ENCODE measurements at places on chromosomes 6 and 20.

- peaks cover 4% of the 10 kb centered on the region for H3K4me1 ChIP-seq
- H3K27ac ChIP-seq: no peak overlapping the region
- H3K36me3 ChIP-seq: peaks cover 2% of the 10 kb centered on the region
- peaks cover 51% of the 10 kb centered on the region for H3K27me3 ChIP-seq
These were observed 4.4 kb downstream of the CNKSR3 start for GRCh38 chr6:154506108-154506507.

DNA sequence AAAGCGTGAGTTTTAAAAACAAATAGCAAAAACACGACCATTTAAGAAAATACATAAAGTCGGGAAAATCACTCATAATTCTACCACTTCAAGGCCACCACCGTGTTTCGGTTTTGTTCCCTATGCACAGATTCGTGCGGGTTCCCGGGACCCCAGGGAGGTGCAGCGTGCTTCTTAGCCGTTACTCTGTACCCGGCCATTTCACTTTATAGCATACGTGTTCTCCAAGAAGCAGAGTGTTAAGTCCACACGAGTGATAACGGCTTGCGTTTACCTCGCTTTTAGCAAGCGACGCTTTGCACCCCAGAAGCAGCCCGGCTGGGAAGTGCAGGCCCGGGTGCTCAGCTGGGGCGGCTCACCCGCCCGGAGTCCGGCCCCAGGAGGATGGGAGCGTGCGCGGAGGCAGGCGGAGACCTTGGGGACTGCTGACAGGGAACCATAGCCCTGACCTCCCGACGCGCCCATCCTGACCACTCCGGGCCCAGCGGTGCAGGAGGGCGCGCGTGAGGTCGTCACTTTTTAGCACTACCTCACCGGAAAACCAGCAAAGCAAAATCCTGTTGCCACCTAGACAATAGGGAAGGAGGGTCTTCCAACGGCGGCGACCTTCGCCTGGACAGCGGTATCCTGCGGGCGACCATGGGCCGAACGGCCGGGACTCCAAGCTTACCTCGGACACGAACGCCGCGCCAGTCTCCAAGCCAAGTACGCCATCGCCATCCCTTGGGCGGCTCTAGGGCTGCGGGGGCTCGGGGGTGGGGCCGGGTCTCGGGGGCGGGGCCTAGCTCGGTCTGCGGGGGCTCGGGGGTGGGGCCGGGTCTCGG is at the start of gene ECI2:
Gene ECI2, minus strand, starts transcription at position 735 of the 824 bp plus-strand sequence. Its CDS starts 15 bp downstream, at position 720.
- H3K27me3 ChIP-seq: no peaks in the 10 kb centered on the region
- peak; percentile 38 for DNase-seq

GRCh38 chr6:37192666-37193065 is 22.7 kb downstream of the PIM1 start:
- H3K27ac ChIP-seq: no peak overlapping the region
- H3K4me3 ChIP-seq: no peak overlapping the region
- H3K4me1 ChIP-seq: peaks cover 9% of the 10 kb centered on the region
- no peaks in the 10 kb centered on the region for H3K27me3 ChIP-seq
- H3K36me3 ChIP-seq: no peaks in the 10 kb centered on the region
- DNase-seq: no peak

DNA sequence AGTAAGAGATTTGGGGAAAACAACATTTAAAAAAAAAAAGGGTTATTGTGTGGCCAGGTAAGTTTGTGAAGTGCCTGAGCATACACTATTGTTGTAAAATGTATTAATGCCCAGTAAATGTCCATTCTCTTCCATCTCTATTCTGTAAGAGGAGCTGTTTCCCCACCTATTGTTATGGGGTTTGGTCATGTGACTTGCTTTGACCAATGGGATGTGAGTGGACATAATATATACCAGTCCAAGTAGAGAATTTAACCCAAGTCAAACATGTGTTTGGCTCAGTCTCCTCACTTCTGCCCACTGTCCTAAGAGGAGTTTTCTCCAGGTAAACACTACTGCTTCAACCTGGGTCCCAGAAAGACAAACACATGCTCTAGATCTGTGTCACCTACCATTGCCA is 377.1 kb downstream of the FOXA2 start:
- DNase-seq: no peak
- no peak overlapping the region for H3K27ac ChIP-seq
- H3K36me3 ChIP-seq: no peaks in the 10 kb centered on the region
- no peaks in the 10 kb centered on the region for H3K27me3 ChIP-seq

GRCh38 chr6:128655978-128656498 is 135.6 kb upstream of the PTPRK start:
- DNase-seq: no peak
- H3K27ac ChIP-seq: no peak overlapping the region
- peaks cover 6% of the 10 kb centered on the region for H3K27me3 ChIP-seq

- no peak overlapping the region for H3K27ac ChIP-seq
- H3K4me3 ChIP-seq: no peak overlapping the region
- no peak for DNase-seq
- H3K36me3 ChIP-seq: no peaks in the 10 kb centered on the region
- H3K27me3 ChIP-seq: peaks cover 7% of the 10 kb centered on the region
These were observed 87.3 kb upstream of the NHSL1 start for GRCh38 chr6:138586638-138587037.

DNA sequence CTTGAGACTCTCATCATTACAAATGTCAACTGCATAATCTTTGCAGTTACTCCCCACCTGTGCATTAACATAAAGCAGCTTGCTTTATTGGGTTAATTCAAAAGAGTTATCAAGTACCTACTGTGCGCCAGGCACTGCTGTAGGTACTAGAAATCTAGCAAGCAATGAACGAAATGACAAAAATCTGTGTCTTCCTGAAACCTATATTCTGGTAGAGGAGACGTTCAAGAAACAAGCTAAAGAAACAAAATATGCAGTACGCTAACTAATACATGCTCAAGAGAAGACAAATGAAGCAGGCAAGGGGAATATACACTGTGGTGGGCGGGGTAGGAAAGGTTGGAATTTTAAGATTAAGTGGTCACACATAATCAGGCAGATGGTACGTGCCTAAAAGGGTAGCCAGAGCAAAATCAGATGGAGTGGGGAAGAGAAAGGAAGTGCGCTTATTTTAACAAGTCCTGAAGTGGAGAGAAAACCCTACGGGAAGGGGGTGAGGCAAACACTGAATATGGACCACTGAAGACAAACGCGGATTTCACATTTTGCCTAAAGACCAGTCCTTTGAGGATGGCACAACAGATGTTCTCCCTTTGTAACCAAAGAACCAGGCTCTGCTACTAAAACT is 1.2 kb downstream of the ELOVL2 start:
- DNase-seq: no peak
- H3K36me3 ChIP-seq: peaks cover 4% of the 10 kb centered on the region
- H3K4me3 ChIP-seq: peak overlapping the region; percentile 78
- H3K27ac ChIP-seq: no peak overlapping the region
- H3K27me3 ChIP-seq: peaks cover 62% of the 10 kb centered on the region

DNA sequence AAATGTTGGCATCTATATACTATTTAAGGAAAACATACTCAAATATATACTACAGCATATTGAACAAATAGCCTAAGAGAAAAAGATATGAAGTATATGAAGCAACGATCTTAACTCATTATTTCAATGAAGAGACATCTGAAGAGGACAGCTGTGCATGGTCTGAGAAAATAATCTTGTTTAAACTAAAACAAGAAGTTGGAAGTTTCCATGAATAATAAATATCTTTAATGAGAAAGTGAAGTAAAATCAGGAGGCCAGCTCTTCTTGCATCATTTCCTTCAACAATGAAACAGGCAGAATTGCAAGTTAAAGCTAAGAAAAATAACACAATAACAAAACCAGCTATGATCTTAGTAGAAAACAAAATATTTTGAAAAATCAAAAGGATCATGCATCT is 1265.4 kb upstream of the MAP3K7 start:
- no peak overlapping the region for H3K4me3 ChIP-seq
- H3K4me1 ChIP-seq: no peaks in the 10 kb centered on the region
- H3K36me3 ChIP-seq: no peaks in the 10 kb centered on the region
- DNase-seq: no peak
- H3K27me3 ChIP-seq: no peaks in the 10 kb centered on the region

DNA sequence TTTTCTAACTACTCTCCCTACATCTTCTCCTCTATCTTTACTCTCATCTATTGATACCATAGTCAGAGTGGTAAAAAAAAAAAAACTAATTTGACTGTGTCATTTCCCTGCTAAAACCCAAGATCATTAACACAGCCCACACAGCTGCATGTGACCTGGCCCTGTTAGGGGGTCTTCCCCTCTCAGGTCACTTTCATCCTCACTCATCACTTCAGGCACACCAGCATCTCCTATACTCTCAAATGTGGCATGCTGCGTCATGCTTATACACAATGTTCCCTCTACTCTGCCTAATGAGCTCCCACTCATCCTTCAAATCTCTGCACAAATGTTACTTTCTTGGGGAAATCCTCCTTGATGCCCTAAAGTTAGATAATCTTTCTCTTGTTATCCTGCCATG is 86.8 kb downstream of the CDK19 start:
- H3K27me3 ChIP-seq: no peaks in the 10 kb centered on the region
- H3K27ac ChIP-seq: peak overlapping the region; percentile 68
- peaks cover 4% of the 10 kb centered on the region for H3K4me1 ChIP-seq
- DNase-seq: no peak

DNA sequence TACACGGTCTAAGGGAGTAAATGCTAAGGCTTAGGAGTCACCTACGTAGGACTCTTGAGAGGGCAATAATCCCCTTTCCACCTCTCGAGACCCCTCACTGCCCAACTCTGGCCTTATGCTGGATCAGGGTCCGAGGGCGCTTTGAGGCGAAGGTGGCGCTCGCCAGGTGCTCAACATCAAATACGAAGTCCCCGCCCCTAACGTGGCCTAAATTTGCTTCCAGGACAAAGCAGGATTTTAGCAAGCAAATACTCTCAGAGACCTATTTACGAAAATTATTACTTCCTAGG is 406 bp upstream of the TRIM26 start:
- H3K4me3 ChIP-seq: peak overlapping the region; percentile 98
- DNase-seq: no peak
- no peaks in the 10 kb centered on the region for H3K27me3 ChIP-seq

- no peaks in the 10 kb centered on the region for H3K36me3 ChIP-seq
- H3K27ac ChIP-seq: no peak overlapping the region
- no peak overlapping the region for H3K4me3 ChIP-seq
These were observed 10.0 kb upstream of the ARMC2 start for GRCh38 chr6:108838101-108838717.

- H3K27ac ChIP-seq: no peak overlapping the region
- DNase-seq: no peak
- H3K36me3 ChIP-seq: no peaks in the 10 kb centered on the region
- H3K4me1 ChIP-seq: no peaks in the 10 kb centered on the region
- H3K4me3 ChIP-seq: no peak overlapping the region
- peaks cover 5% of the 10 kb centered on the region for H3K27me3 ChIP-seq
These were observed 78.2 kb downstream of the TSHZ2 start for GRCh38 chr20:53050338-53050737.

DNA sequence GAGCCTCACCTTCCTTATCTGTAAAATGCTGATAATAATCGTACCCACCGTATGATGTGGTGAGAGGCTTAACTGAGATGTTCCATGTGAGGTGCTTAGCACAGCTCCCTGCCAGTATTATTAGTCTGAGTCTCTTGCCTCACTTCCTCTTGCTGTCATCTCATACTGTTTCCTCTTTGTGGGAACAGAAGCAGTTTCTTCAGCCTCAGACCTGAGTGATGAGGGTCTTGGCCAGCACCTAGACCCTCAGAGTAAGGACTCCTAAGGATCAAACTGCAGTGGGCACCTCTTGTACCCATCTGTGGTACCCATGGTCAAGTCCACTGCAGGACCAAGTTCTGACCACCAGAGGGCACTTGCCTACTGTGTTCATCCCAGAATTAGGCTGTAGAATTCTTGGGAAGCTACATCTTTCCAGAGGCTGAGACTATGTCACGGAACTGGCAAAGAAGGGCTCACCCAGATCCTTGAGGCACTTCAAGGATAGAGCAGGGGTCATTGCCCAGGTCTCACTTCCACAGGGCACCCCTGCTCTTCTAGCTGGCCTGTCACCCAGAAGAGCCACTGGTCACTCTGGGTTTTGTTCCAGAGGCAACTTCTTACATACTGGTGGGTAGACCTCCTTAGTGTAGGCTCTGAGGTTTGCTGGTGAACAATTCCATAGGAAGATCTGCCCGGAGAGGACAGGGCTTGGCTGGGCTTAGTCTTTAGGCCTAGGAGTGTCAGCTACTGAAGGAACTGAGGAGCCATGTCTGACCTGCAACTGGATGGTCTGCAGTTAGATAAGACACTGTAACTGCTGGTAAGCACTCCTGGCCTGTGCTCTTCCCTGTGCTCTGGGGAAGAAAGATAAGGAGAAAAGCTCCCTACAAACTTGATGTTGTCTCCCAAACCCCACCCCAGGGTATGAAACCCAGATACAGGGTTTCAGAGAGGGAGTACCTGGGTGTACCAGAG is 20.6 kb upstream of the SGK2 start:
- no peak overlapping the region for H3K4me3 ChIP-seq
- peaks cover 3% of the 10 kb centered on the region for H3K4me1 ChIP-seq
- H3K27me3 ChIP-seq: no peaks in the 10 kb centered on the region

DNA sequence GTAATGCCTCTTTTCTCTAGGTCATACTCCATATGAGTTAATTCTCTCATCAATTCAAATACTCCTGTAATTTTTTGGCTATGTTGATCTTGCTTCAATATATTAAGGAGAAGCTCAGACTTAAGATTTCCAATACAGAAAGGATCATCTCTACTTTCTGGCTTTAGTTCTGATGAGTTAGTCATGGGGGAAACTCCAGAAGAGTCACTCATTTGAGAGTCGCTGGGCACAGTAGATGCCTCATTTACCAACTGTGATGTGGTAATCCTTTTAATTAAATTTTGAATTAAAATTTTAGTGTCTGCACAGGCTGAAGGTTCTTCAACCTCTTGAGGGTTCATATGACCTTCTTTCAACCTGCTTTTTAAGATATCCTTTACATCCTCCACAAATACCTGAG is 38.5 kb downstream of the DST start:
- H3K27ac ChIP-seq: no peak overlapping the region
- no peak for DNase-seq
- H3K36me3 ChIP-seq: no peaks in the 10 kb centered on the region
- H3K4me1 ChIP-seq: no peaks in the 10 kb centered on the region
- H3K27me3 ChIP-seq: peaks cover 21% of the 10 kb centered on the region

DNA sequence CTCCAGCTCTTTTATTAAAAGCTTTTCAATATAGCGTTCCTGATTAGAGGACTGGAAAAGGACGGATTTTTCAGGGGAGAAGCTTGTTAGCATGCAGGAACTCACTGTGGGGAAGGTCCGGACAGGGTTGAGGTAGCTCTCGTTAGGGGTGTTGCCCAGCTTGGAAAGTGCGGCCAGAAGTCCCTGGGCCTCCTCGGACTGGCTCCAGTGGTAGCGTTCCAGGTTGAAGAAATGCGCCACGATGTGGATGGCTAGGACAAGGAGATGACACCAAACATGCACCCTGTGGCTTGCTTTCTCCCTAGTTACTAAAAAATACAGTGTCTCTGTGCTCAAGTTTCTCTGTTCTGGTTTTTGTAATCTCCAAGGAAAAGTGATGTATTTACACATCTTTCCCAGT is 12.5 kb downstream of the NOX3 start:
- H3K4me3 ChIP-seq: no peak overlapping the region
- no peak for DNase-seq
- peaks cover 6% of the 10 kb centered on the region for H3K4me1 ChIP-seq
- H3K36me3 ChIP-seq: peaks cover 3% of the 10 kb centered on the region
- no peak overlapping the region for H3K27ac ChIP-seq

All from T-helper 17 cell (primary cell).